Mesangial cell (primary cell): ENCODE measurements at places on chromosomes 6 and 20. TPM values are rescaled to one million over a fixed set of nuclear protein-coding genes. Genes with fewer than 3 reads are reported as not detected.

The CD24 gene
- total RNA-seq: 214 and 1,378 TPM in 2 replicates

The DUSP15 gene
- 0.49 and 1.4 TPM in 2 replicates for total RNA-seq

The METTL24 gene
- 0.65 and 6.6 TPM in 2 replicates for total RNA-seq

The PDCD2 gene
- total RNA-seq: 83.2 and 98.1 TPM in 2 replicates

The BACH2 gene
- 0.81 and 4.4 TPM in 2 replicates for total RNA-seq

The DEF6 gene
- 2.6 and 3.2 TPM in 2 replicates for total RNA-seq

The OR2H2 gene
- total RNA-seq: not detected in 2 replicates

The XKR7 gene
- total RNA-seq: not detected in 2 replicates

The ESR1 gene
- total RNA-seq: not detected in 2 replicates

The KIF3B gene
- total RNA-seq: 14.2 and 19.6 TPM in 2 replicates

The ZBTB46 gene
- 1.8 and 5.6 TPM in 2 replicates for total RNA-seq

The SLC44A4 gene
- 1.9 TPM in 1 of 2 replicates, not detected in the other for total RNA-seq

The ADTRP gene
- 0.51 and 1.1 TPM in 2 replicates for total RNA-seq

The BANF2 gene
- total RNA-seq: not detected in 2 replicates

The PDRG1 gene
- 6.5 and 7.0 TPM in 2 replicates for total RNA-seq

The SLC17A2 gene
- total RNA-seq: 0.25 TPM in 1 of 2 replicates, not detected in the other

The ADGRB3 gene
- total RNA-seq: 0.33 and 1.4 TPM in 2 replicates

The PROKR2 gene
- not detected in 2 replicates for total RNA-seq

The CD164 gene
- 91.7 and 94.6 TPM in 2 replicates for total RNA-seq

The HEY2 gene
- 0.16 and 0.51 TPM in 2 replicates for total RNA-seq

The C2 gene
- 0.49 and 2.5 TPM in 2 replicates for total RNA-seq

The SLC22A23 gene
- 0.49 and 1.5 TPM in 2 replicates for total RNA-seq

The TAF4 gene
- total RNA-seq: 5.1 and 6.6 TPM in 2 replicates

The CUL7 gene
- total RNA-seq: 22.3 and 55.4 TPM in 2 replicates

The IL17F gene
- total RNA-seq: not detected in 2 replicates

The REPS1 gene
- total RNA-seq: 18.6 and 31.0 TPM in 2 replicates

The CUTA gene
- total RNA-seq: 267 and 351 TPM in 2 replicates

The MAP1LC3A gene
- total RNA-seq: 28.4 and 92.3 TPM in 2 replicates

The HLA-DQA1 gene
- not detected in 2 replicates for total RNA-seq

The SNX3 gene
- total RNA-seq: 85.9 and 91.9 TPM in 2 replicates
